PC-9 (cell line): ENCODE measurements at places on chromosomes 11 and 22. TPM values are rescaled to one million over a fixed set of nuclear protein-coding genes. Genes with fewer than 3 reads are reported as not detected.

DNA sequence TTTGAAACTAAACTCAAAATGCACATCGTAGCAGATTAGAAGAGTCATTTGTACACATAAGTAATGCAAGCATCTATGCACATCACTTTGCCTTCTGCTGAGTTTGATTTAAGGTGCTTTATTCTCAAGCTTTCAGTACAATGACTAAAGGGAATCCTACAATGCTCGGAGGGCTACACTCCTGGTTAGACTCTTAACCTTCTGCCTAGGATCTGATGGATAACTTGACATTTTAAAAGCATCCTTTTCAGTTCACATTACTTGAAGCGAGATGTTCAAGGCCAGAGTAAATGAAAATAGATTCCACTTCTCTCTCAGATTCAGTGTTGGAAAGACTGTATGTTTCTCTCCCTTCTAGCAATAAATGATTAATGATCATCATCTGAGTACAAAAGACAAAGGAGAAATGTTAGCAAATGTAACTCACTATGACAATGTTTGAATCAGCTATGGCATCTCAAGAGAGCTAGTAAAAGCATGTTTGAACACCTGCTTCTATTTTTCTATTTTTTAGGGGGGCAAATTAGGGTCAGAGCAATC, 259.2 kb upstream of the ANO3 start:
- no peak for DNase-seq

DNA sequence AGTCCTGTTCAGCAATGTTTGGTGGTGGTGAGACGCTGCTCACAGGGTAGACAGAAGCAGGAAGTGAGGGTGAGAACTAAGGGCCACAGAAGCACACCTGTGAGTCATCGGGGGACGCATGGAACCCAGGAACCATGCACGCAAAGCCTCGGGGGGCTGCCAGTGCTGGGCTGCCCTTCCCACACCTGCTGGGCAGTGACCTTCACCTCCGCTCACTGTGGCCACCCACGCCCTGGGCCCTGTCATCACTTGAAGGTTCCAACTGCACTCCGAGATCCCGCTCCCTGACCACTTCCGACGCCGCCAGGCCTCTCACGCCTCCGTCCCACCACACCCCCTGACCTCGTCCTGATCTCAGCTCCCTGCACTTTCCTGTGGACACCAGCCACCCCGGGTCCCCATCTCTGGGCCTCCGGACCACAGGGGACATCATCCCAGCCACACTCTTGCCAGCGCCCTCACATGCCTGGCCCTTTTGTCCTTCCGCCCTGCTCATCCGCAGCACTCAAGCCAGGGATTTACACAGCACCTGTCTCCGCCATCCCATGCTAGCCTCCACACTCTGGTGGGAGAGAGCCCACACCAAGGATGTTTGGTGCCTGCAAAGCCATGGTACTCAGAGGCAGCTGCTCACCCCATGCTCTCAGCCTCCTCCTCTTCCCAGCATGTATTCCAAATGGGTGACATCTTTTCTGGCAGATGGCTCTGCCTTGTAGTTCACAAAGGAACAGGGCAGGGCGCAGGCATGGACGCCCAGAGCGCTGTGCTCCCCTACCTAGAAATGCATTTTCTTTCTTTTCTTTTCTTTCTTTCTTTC, 23.1 kb upstream of the ATXN10 start:
- no peak for DNase-seq

DNA sequence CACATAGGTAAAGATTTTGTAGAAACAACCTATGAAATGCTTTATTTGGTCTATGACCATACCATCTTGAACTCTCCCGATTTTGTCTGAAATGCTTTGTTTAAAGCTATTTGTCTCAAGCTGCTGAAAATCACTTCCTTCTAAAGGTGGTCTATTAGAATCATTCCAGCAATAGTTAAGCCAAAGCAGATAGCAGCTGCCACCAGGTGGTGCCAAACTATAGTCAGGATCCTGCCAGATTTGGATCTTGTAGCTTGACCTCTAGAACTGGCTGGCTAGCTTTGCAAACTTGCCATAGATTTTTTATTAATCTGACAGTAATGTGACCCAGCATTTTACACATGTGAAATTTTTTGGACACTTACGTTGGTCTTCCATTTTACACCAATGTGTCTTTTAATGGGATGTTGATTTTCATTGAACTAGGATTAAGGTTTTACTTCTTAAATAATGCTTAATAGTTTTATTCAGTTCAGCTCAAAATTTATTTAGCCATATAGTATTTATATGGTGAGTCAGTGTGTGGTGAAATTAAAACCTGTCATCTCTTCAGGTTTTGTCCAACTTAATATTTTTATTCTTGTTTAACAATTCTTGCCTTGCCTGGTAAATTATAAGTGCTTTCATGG, 19.7 kb downstream of the CTR9 start:
- DNase-seq, result peak; percentile 27

DNA sequence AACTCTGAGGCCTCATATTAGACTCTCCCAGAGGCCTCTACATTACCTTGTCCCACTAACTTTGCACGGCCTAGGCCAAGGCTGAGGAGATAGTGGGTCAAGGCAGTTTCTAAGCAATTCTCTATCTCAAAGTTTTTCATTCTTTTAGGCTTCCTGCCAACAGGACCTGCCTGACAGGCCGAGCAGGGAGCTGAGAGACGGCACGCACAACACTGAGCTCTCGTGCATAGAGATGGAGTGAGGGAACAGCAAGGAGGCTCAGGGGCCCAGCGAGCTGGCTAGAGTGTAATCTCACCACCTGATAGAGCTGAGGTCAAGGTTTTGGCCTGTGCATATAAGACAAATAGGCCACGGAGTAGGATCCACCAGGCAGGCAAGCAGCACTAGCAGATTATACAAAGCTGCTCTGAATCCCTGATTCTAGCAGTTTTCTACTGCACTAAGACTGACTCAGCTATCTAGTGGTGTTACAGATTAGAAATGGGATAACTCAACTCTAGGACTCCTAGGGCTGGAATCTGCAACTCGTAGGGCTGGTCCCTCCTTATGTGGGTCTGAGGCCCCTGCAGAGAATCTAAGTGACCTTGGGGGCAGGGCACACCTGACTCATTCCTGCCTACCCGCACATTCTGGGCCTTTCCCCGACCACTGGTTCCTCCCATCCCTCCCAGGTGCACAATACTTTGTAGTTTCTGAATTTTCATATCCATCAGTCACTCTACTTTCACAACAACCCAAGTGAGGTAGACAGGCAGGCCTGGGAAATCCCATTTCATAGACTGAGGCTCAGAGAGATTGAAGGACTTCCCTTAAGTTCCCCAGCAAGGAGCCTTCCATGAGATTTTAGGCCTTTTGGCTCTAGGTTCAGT, 1.7 kb downstream of the CYB5R2 start:
- peak; percentile 38 for DNase-seq

- DNase-seq, result no peak
Observed at GRCh38 chr11:131468565-131468964, 98.2 kb downstream of the NTM start.

GRCh38 chr22:37137903-37138665, 11.6 kb downstream of the IL2RB start:
- DNase-seq, result no peak

DNA sequence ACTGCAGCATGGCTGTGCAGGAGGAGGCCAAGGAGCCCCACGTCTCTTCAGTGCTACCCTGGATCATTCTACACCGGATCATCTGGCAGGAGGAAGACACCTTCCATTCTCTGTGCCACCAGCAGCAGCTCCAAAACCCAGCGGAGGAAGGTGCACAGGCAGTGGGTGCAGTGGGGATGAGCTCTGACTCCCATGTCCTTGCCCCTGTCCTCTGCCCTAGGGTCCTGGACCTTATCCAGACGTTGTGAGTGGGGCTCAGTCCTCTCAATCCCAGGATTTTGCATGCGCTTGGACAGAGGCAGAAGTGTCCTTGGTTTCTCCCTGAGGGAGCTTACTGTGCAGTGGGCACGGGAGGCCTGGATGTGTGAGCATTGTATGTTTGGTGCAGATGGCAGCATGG, 61.3 kb downstream of the CABIN1 start:
- DNase-seq, result no peak

DNA sequence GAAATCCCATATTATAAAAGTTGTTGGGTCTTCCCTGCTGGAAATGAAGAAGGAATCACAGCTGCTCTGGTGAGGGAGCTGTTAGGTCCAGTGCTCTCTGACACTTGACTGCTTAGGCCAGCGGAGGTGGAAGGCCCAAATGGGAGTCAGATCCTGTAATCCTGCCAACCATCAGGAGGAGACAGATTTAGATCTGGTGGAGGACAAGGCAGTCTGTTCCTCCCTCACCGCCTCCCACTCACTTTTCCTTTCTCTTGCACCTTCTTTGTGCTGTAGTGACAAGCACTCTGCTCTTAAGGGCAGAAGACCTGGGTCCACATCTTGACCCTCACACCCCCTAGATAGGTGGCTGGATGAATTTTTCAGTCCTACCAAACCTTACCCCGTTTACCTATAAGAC, 59.7 kb upstream of the CHST1 start:
- DNase-seq, result no peak

DNA sequence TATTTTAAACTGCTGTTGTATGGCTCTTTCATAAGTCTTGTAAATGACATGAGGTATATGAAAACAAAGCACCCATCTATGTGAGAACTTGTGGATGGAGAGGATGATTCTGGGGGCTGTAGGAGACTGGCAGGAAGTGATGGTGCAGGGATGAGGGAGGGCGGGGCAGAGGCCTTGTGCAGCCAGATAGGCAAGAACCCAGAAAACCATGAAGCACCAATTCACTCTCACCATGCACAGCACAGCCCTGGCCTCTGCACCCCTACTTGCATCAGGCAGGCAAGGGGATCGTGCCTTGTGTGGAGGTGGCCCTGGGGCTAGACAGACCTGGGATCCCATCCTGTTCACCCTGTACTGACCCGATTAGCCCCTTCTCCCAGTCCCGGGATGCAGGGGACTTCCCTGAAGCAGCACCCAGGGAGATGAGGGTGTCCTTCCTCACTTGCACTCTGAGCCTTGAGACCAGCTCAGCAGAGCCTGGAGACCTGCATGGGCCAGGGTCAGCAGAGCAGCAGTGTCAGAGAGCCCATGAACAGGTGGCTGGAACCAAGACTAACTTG, 85.5 kb downstream of the MORC2 start:
- peak; percentile 40 for DNase-seq

DNA sequence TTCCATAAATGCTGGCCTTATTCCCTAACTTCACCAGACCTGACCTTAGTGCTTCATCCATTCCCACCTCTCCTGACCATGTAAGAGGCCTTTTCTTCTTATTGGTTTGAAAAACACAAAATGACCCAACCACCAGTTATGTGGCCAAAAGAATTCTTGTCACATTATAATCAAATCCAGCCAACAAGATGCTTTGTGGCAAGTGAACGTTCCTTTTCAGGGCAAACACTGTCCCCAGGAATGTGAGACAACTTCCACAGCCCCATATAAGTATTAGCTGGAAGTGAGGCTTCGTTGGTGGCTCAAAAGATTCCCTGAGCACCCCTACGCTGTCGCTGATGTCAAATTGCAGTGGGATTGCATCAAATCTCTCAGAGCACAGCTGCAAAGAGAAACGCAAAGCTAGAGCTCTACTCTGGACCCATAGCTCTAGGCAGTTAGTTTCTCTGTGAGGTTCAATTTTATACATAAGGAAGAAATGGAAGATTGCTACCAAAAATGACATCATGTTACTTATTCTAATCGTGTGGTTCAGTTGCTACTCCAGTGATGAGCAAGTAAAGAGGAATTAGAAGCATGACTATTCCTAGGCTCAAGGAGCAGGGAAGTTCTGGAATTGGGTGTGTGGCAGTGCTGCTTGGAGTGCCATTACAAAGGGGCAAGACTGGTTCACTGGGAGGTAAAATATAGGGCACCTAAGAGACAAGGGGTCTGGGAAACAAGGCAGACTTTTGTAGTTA, 26.1 kb downstream of the GLYATL1 start:
- DNase-seq, result no peak

DNA sequence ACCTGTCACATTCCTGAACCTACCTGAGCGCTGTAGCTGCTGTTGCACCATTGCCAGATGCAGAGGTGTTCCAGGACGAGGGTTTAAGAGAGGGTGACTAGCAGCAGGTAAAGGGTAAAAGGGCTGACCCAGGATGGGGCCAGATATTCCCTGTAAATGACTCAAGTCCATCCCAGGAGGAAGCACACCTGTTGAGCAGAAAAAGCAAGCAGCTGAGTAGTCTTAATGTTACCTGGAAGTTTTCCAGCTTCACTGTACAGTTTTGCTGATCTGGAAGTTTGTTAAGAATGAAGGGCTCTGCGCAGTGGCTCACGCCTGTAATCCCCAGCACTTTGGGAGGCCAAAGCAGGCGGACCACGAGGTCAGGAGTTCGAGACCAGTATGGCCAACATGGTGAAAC, 41.3 kb downstream of the DRG1 start:
- DNase-seq, result no peak

DNA sequence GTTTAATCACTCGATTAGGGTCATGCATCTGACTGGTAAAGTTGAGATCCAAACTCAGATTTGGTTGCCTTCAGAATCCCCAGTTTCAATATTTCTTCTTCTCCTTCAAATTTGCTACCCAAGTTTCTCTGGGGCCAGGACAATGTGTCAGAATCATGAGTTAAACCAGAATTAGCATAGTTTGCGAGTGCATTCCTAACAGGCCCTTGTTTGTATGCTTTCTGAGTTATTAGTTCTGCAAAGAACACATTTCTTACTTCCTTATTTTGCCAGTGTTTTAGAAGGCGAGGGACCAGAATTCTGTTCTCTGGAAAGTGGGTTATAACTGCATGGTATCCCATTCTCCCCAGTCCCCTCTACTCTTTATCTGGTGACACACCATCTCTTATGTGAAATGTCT, 112.0 kb downstream of the ARL14EP start:
- DNase-seq, result no peak

DNA sequence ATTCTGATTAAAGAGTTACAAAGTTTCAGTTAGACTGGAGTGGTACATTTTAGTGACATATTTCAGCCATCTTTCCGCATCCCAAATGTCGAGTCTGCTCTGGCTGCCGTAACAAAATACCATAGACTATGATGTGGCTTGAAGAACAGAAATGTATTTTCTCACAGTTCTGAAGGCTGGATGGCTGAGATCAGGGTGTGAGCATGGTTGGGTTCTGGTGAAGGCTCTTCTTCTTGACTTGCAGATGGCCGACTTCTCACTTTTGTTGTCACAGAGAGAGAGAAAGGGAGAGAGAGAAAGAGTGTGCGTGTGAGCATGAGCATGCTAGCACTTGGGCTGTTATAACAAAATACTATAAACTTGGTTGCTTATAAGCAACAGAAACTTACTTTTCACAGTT, 335.4 kb upstream of the RAG2 start:
- no peak for DNase-seq

DNA sequence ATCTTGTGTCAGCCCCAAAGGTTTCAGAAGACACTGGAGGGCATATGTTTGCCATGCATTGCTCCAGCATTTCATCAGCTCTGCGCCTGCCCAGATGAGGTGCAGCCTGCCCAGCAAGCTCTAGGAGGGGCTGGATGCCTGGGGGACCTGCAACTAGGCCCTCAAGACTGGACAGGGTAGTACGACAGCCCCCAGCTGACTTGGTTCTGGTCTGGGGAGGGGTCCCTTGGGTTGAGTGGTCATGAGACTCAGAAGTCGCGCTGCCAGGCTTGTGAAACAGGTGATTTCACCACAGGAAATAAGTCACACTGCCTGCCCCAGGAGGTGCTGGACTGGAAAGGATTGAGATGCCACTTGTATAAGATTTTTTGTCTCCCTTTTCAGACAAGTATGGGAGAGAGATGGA, 23.4 kb downstream of the TPBGL start:
- no peak for DNase-seq

The VPREB3 gene
- total RNA-seq, result 0.90 and 1.1 TPM in 2 replicates

The OR9Q2 gene
- total RNA-seq, result not detected in 2 replicates

The CD3E gene
- not detected in 2 replicates for total RNA-seq

The DMC1 gene
- total RNA-seq, result 5.6 and 6.3 TPM in 2 replicates

The TSKU gene
- 89.3 and 99.4 TPM in 2 replicates for total RNA-seq
